ENCODE measurements at places on chromosomes 5 and 9.

DNA sequence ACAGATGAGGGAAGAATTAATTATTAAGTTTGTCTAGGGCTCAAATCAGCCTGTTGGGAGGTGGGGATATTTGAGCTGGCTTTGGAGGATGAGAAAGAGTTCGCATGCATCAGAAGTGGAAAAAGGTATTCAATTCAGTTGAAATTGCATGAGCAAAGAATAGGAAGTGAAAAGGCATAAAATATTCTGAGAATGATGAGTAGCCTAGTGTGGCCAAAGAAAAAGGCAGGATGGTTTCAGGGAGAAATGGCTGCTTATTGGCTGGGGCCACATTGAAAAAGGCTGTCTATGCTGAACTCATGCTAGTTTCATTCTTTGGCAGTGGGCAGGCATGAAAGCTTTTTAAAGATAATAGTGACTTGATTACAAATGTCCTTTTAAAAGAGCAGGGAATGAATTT is 235.4 kb upstream of the RIOK2 start:
- no peak for DNase-seq

DNA sequence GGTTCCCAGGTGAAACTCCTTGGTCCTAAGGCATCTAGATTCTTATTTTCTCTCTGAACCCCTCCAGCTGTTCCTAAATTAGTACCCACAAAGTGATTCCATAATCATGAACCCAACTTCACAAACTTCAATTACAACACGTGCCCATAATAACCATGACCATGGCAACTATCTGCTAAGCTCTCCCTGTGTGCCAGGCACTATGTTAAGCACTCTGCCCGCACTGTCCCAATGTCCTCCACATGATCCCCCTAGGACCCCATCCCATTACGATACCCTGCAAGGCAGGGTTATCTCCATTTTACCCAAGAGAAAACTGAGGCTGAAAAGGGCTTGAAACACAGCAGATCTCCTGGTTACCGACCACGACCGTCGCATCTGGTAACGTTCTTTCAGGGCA is 25.3 kb upstream of the ZNF622 start:
- no peak for DNase-seq

DNA sequence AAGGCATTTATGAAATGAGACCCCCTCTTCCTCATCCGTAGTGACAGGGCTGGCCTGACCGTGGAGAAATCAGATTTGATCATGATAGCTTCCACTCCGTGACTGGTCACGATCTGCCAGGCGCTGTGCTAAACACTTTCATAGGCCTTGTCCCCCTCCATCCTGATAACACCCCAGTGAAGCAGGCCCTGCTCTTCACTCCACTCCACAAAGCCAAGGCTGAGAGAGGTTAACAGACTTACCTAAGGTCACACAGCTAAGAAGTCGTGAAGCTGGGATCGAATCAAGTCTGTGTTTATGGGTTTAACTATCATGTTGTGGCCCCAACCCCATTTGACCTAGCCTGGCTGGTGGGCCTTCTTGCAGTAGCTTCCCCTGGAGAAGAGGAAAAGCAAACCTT is 53.3 kb upstream of the IL17B start:
- no peak for DNase-seq

DNA sequence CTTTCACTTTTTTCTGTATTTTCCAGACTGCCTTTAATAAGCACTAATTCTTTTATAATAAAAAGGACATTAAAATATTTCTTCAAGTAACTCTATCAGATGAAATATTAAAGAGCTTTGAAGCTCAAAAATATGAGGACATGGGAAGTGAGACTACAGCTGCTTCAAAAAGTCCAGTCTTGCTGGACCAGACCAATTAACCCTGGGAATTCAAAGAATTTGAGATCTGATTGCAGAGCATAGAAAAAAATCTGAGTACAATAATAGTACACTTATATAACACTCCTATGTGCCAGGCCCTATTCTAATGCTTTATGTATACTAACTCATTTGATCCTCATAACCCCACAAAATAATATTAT is 9.8 kb downstream of the TMEM245 start:
- no peak for DNase-seq

- DNase-seq: peak; percentile 35
Observed at GRCh38 chr9:114300846-114301797, 21.8 kb upstream of the ORM1 start.

- no peak for DNase-seq
Observed at GRCh38 chr5:109708813-109709212, 19.1 kb downstream of the MAN2A1 start.

GRCh38 chr9:133140174-133140505 is 19.1 kb upstream of the RALGDS start:
- no peak for DNase-seq

- DNase-seq: no peak
Observed at GRCh38 chr5:143251190-143251589, 152.3 kb downstream of the NR3C1 start.

GRCh38 chr5:143882520-143882919 is 70.6 kb downstream of the HMHB1 start:
- DNase-seq: no peak

- DNase-seq: no peak
Observed at GRCh38 chr5:121841892-121842291, 9.8 kb upstream of the FTMT start.

DNA sequence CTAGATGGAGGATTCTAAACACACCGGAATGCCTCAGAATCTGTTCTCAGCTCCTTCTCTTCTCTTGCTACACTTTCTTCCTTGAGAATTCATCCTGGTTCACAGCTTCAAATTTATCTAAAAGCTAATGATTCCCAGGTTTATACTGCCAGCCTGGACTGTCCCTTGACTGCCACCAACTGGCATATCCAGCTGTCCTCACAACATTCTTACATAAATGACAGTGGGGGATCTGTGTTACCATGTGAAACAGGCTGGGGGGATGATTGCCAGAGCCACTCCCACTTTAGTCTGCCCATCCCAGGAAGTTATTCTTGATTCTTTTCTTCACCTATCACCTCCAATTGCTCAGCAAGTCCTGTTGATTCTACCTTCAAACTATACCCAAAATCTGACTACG is 27.2 kb upstream of the ZFR start:
- no peak for DNase-seq

DNA sequence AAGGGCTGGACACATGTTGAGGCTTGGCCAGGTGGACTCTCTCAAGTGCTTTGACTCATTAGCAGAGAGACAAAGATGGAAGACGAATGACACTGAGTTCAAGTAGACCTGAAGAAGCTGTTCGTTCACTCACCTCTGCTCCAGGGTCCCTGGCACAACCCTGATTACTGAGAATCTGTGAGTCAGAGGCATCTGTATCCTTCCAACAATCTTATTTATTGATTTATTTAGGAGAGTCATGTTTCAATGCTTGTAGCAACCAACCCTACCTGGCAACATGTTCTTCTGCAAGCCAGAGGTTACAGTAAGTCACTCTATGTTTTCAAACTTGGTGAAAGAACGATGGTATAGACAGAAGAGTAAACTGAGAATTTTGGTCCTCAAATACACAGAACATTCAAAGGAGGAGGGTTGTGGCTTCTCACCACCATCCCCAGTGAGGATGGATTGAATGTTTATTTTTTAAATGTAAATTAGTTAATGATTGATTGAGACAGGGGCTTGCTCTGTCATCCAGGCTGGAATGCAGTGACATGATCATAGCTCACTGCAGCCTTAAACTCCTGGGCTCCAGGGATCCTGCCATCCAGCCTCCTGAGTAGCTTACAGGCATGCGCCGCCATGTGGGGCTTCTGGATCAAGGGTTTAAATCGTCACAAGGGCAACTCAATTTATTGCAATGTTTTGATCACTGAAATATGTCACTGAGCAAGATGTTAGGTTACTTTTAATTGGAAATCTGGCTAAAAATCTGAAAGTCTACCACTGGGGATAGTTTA is 55.7 kb upstream of the CARTPT start:
- DNase-seq: no peak

DNA sequence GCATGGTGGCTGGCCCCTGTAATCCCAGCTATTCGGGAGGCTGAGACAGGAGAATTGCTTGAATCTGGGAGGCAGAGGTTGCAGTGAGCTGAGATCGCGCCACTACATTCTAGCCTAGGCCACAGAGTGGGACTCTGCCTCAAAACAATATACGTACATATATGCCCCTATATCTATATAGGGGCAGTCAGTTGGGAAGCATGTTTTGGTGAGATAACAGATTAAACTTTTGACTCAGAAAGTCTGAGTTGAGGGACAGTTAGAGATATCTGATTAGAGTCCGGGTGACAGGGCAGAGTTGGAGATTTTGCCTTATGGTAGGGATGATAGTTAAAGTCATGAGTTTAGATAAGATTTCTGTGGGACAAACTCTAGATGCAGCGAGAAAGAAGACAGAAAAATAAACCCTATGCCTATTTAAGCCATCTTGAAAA is 71.8 kb upstream of the ALDH1A1 start:
- DNase-seq: no peak

DNA sequence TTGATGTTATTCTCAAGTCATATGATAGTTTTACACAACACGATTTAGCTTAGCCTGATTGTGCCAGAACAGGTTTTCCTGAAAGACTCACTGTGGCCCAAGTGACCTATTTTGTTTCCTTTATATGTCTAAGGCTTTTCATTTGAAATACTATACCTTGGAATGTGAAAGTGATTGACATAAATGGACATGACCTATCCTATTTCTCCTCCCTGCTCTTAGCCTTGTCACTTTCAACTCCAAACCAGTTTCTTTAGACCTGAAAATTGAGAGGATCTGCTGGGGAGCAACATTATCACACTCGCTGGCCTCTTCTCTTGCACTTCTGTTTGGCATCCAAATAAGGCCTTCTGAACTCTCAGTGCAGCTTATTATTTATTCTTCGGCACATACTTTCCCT is 496.8 kb downstream of the MAT2B start:
- DNase-seq: no peak

- no peak for DNase-seq
Observed at GRCh38 chr5:122172207-122172606, 42.9 kb downstream of the ZNF474 start.

- peak; percentile 47 for DNase-seq
Observed at GRCh38 chr9:134867917-134868750, 12.5 kb upstream of the FCN2 start.

- DNase-seq: no peak
Observed at GRCh38 chr5:125483609-125484008, 737.2 kb upstream of the ZNF608 start.

- DNase-seq: no peak
Observed at GRCh38 chr9:134800791-134801339, 79.7 kb upstream of the FCN2 start.

GRCh38 chr5:155381654-155382053 is 368.1 kb downstream of the KIF4B start:
- DNase-seq: no peak

GRCh38 chr5:108747774-108748400 is at the start of gene FER:
TSS of gene FER (plus strand) at chr5:108747897. CDS start at chr5:108798183, 50,286 bp downstream.
- DNase-seq: no peak

GRCh38 chr5:72147569-72147968 is 40.3 kb downstream of the MAP1B start:
- DNase-seq: no peak

DNA sequence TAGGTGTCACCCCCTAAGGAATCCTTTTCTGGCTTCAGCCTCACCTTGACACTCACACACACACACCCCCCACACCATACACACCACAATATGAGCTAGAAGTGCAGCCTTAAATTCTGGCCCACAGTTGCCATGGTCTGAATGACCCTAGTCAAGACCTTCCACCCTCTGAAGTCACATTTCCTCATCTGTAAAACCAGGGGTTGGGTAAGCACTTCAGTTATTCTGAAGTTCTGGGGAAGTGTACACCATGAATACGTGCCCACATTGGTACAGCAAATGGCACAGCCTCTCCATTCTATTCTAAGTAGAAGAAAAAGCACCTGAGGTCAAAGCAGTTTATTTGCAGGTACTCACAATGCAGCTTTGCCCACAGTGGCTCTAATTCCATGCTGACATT is 372.8 kb upstream of the KLF4 start:
- no peak for DNase-seq
